ENCODE measurements at places on chromosomes 12 and 14.

- DNase-seq = peak; percentile 83
These were observed 22.2 kb upstream of the PLEKHG3 start for GRCh38 chr14:64681796-64682710.

DNA sequence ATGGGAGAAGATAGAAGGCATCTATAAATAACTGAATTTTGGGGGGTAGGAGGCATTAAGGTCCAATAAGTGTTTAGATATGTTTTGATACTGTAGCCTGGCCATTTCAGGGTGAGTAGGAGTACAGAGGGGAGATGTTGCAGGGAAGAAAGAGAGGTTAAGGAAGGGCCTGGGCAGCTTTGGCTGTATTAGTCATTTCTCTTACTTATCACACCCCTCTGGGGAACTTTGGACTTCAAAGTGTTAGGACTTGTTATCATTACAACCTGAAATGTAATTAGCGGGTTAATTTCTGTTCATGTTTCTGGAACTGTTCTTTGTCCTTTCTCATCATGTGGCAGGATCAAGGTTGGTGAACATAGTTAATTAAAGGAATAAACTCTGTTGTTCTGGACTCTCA, 40.3 kb downstream of the SUSD6 start:
- no peak for DNase-seq

GRCh38 chr14:60722357-60723115, 1.6 kb downstream of the SIX4 start:
- DNase-seq = peak; percentile 68

- no peak for DNase-seq
These were observed 8.6 kb downstream of the COPZ1 start for GRCh38 chr12:54333420-54334034.

DNA sequence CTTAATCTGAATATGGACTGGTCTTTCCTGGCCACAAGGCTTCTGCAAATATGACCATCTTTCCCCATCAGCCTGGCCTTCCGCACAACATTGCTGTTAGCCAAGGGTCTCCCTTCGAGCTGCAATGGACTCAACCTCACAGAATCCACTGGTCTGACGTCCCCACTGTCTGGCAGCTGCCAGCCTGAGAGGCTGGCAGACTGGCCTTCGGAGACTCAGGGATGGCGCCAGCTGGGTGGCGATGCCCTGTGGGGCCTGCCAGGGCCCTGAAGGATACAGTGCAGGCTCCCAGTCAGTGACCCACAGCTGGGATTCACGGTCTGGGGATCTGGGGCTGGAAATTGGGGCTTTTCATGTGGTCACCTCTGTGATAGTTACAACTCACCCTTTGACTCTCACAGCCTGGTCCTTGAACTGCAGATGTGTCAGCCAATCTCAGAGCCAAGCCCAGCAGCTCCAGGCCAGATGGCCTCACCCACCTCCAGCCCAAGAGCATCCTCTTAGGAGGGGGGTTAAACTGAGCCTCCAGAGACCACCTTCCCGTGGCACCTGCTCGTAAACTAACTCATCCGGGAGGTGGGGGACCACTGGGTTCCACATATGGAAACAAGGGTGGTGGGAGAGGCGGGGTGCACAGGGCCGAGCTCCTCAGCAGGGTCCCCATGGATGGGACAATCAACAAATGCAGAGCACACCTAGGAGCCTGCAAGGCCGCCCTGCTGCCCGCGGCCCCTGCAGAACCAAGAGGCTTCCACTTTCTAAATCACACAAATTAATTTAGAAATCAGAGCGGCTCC, 21.1 kb upstream of the C14orf180 start:
- no peak for DNase-seq

GRCh38 chr12:24948757-24949722, at the start of gene BCAT1:
TSS of gene BCAT1 (minus strand) at chr12:24949101. CDS start at chr12:24948932, 169 bp downstream.
- peak; percentile 78 for DNase-seq

GRCh38 chr14:99524091-99524661, 43.0 kb downstream of the CCNK start:
- no peak for DNase-seq

- DNase-seq = no peak
These were observed 88.5 kb downstream of the LGMN start for GRCh38 chr14:92659765-92660561.

GRCh38 chr12:120468325-120468820, 1.2 kb downstream of the SRSF9 start:
- peak; percentile 69 for DNase-seq

DNA sequence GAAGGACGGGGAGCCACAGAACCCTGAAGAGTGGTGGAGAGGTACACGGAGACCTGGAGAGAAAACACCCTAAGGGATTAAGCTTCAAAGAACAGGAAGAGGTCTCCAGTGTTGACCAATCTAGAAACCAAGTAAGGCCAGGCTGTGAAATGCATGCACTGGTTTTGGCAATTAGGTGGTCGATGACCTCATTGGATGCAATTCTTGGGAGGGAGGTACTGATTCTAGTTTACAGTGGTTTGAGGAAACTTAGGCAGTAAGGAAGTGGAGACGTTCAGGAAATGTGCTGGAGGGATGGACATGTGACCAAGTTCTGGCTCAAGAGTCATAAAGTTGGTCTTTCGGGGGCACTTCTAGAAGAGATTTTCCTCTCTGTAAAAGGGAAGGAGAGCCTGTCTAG, 91.3 kb upstream of the CEP83 start:
- no peak for DNase-seq

DNA sequence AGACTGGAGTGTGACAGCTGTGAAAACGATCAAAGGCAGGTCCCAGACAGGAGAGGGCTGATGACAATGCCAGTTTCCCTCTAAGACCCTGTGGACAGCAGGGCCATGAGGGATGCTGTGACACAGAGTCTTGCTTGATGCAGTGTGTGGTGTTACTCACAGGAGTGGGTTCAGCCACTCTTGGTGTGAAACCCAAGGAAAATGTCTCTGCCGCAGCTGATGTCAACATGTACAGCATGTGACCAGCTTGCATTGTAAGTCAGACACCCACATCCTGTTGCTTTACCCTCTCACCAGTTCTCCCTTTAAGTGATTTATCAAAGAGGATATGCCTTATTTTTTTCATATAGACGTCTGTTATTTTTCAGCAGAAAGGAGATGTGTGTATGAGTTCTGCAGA, 268.6 kb downstream of the BTG1 start:
- no peak for DNase-seq

- DNase-seq = no peak
These were observed 149.2 kb downstream of the EMP1 start for GRCh38 chr12:13345722-13346121.

DNA sequence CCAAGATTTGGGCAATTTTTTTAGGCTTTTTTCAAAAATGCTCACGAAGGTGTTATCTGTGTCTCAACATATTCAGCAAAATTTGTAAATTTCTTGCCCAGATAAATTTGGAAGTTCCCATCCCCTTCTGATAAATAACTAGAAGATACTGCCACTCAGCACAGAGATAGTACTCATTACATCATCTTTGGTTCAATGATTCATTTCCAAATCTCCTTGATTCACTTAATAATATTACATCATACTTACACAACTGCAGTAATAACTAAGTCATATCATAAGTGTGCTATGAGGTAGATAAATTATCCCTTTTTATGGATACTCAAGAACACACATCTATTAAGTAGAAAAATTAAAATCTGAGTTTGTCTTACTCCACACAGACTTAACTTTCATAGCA, 89.4 kb downstream of the RPAP3 start:
- DNase-seq = no peak

- DNase-seq = no peak
These were observed 235.4 kb downstream of the FSCB start for GRCh38 chr14:44271637-44272036.

- no peak for DNase-seq
These were observed 40.4 kb downstream of the TMCC3 start for GRCh38 chr12:94609917-94610443.

- no peak for DNase-seq
These were observed 17.4 kb upstream of the B4GALNT3 start for GRCh38 chr12:442235-442884.

DNA sequence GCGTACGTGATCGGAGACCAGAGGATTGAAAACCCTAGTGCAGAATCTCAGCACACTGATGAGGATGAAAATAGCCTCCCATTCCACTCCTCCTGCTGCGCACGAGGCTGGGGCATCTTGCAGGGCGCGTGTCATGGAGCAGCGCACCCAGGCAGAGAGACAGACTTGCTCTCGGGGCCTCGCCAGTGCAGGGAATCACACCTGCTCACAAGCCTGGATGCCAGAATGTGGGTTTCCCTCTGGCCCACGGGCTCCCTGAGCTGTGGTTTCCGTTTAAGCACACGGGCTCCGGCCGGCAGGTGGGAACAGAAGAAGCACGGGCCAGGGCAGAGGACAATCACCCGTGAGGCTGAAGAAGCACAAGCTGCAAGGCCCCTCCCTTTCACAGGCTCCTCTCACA, 2.0 kb downstream of the FGF6 start:
- DNase-seq = no peak

DNA sequence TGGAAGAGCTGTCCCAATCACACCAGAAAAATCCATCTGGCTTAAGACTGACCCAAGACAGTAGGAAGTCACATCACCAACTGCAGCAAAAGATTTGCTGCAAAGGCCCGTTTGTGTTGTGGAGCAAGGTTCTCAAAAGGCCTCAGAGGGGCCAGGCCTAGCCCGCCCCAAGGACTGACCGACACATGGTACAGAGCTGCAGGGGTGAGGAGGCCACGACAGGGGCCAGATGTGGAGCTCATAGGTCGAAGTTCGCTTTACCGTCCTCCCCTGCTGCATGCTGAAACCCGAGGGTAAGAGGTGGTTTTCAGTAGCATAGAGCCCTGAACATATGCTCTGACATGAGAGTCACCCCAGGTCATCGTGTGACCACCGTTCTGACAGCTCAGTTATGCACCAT, 35.5 kb downstream of the PLBD1 start:
- no peak for DNase-seq

DNA sequence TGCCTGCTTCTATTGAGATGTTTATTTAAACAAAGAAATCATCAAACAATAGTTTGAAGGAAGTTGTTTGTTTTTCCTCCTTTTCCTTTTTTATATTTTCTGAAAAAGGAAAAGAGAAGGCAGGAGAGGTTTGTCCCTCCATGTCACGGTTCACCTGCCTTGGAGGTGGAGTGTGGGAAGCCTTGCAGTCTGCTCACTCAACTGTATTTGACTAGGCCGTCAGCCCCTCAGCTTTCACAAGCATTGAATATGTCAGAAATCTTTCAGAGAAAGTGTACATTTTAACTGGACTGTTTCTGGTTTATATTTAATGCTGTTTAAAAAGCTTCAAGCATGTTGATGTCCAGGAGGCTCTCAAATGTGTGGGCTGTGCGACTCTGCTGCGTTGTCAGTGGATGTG, 370.4 kb downstream of the NPAS3 start:
- DNase-seq = no peak

DNA sequence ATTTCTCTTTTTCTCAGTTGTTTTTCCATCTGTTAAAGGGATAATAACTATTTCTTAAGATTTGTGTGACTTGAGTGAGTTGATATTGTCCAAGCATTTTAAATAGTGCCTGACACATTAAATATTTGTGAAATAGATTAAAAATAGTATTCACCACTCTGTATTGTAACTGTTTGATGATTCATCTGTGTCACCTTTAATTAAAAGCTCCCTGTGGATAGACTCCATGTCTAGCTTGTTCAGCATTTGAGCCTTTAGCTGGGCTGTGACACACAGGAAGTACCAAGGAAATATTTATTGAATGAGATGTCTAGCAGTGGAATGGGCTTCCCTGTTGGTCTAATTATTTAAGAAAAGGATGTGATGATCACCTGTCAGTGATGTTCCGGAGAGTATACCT, 1.8 kb upstream of the GLIPR1L2 start:
- DNase-seq = no peak

DNA sequence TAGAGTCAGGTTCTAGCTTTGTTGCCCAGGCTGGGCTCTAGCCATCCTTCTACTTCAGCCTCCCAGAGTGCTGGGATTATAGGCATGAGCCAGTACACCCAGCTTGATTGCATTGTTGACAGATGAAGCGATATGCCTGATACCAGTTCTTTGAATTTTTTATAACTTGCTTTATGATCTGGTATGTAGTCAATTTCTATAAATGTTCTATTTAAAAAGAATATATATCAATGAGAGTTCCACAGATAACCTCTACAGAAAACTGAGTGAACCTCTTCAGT, 99.8 kb downstream of the DIP2B start:
- no peak for DNase-seq

DNA sequence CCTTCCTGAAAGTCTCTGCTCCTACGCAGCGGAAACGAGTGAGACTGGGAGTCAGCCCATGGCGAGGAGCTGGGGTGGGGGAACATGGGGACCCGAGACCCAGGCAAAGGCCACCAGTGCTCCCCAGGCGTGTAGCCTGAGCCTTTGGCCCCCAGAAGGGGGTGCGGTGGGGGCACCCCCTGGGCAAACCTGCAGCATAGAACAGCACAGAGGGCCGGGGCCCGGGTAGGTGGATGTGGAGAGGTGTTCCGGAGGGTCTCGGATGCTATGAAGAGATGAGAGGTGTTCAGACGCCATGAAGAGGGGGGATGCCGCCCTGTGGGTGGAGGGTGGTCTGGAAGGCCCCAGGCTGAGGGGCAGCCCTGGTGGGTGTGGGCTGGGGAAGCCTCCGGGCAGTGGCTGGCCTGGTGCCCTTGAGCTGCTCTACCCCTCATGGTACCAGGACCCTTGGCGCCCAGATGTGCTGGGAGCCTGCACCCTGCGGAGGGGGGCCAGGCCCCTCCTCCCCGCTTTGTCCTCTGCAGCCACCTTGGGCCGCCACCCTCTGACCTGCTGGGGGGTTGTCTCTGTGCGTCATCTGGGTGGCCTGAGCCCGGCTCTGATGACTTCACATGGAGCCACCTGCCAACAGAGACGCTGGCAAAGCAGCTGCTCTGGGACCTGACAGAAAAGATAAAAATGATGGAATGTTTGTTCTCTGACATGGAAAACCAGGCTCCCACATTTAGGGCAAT, 83.4 kb downstream of the KIF26A start:
- DNase-seq = no peak

GRCh38 chr14:89720741-89721729, 233.5 kb downstream of the EFCAB11 start:
- peak; percentile 68 for DNase-seq

DNA sequence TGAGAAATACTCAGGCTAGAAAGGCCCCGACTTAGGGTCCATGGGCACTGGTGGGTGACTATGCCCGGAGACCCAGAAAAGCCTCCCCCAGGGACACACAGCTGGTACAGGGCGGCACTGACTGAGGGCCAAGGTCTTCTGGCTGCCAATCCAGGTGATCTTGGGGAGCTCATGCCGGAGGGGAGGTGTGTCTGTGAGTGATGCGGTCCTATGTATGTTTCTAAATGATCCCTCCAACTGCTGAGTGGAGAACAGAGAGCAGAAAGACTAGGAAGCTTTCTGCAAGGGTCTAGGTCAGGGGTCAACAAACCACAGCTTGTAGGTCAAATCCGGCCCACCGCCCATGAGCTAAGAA, 391 bp downstream of the SERPINA4 start:
- DNase-seq = peak; percentile 43

DNA sequence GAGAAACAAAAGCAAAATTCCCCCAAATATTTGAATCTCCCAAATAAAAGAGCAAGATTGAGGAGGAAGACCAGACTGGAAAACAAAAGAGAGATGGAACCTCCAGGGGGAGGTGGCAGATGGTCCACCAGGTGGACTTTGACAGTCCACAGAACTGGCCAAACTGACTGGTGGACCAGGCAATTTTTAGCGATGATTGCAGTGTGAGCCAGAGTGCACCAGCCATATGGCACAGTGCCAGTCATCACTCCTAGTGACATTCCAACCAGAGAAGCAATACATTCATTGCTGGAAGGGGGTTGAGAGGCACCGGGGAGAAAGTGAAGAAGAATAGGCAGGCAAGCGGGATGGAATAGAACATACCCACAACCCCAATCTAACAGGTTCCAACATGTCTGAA, 182.9 kb downstream of the EXOC5 start:
- DNase-seq = no peak

- no peak for DNase-seq
These were observed 154.4 kb downstream of the KCNK10 start for GRCh38 chr14:88168498-88169165.
